Colonic mucosa (tissue), 4 donors: ENCODE measurements at places on chromosomes 16 and 17. TPM values are rescaled to one million over a fixed set of nuclear protein-coding genes. Genes with fewer than 3 reads are reported as not detected.

The PIRT gene
- 1.5 TPM for total RNA-seq

DNA sequence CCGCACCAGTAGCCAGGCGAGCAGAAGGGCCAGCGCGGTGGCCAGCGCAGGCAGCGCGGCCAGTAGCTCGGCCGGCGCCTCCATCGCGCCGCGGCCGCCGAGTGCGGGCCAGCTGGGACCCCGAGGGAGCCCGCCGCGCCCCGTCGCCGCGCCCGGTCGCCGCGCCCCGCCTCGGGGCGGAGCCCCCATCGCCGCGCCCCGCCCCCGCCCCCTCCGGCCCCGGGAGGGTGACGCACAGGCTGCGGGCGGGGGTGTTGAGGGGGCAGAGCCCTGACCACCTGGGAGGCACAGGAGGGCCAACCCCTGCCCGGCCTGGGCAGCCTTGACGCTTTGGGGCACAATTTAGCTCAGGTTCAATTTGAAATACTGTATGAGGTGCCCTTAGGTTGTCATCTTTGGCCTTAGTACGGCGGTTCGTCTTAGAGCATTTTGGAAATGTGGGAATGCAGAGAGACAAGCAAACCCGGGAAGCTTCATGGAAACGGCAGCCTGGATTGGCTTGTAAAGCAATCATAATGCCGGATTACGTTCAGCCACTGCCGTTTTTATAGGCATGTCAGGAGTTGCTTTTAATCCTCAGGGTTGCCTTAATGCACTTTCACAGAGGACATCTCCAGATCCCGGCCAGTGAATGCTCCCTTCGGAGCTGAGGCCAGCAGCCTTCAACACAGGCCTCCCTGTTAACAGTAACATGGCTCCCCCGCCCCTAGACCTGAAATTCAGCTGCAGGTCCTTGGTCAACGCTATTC, at the start of gene MXRA7:
TSS of gene MXRA7 (minus strand) at position 103 of the 749 bp plus-strand sequence. CDS start at position 84, 19 bp downstream.
- DNase-seq: peak; percentile 81

The EPN3 gene
- total RNA-seq: 18.3 TPM

The PIPOX gene
- 0.90 TPM for total RNA-seq

DNA sequence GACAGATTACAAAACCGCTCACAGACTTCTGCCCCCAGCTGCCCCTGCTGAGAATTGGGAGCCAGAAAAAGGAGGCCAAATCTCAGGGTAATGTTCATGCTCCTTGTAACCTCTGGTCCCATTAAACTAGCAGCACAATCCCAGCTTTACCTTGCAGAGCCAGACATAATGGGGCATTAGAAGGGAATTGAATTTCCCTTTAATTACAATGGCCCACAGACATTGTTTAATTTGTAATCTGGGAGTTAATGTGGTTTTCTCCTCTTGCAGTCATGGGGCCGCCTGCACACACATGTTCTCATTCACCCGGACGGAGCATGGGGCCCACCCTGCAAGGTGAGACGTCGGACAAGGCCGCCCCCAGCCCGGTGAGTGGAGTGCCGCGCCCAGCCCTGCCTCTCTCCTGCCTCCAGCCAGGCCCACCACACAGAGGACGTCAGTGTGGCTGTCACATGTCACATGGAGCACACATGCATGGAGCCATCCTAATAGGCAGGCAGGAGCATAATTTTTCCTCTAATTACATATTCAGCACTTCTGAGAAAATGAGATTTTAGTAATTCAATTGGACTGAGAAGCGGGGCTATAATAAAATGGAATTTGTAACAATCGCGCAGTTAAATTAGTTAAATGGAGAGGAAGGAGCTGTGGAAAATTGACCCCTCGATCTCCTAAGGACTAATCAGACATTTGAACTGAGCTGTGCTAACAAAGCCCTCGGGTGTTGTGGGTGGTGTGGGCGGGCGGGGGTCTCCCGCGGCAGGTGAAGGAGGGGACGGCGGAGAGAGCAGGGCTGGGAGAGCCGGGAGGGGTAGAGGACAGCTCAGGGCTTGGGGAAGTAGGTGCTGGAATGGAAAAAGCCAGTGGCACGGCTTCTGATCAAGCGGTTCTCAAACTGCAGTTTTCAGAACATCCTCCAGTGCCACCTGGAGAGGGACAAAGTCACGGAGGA, 87.7 kb downstream of the ENGASE start:
- DNase-seq: no peak

- no peak for DNase-seq
Observed at GRCh38 chr16:78057803-78058564, 35.6 kb downstream of the CLEC3A start.

GRCh38 chr17:17425591-17425990, 51.2 kb upstream of the MED9 start:
- DNase-seq: no peak

GRCh38 chr16:57600048-57600835, 28.2 kb upstream of the ADGRG1 start:
- peak; percentile 67 for DNase-seq

GRCh38 chr16:46621934-46622676, 926 bp upstream of the SHCBP1 start:
- DNase-seq: no peak

DNA sequence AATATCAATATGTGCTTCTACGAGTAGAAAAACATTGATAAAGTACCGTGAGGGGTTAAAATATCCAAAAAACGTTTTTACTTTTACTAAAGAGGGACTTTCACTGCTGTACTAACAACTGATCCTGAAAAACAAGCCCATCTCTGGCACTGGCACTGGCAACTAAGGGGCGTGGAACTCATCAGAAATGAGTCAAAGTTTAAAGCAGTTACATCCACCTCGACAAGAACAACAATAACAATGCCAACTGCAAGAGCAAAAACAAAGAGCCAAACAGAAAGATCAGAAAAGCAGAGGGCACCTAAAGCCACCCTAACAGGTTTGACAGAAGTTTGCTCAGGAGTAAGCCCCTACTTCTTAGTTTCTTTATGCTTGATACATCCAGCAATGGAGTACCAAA, 13.1 kb downstream of the MBTPS1 start:
- DNase-seq: peak; percentile 40

The PRAC2 gene
- 19.4 TPM for total RNA-seq

- DNase-seq: peak; percentile 55
Observed at GRCh38 chr17:75110234-75110937, 617 bp downstream of the ARMC7 start.

DNA sequence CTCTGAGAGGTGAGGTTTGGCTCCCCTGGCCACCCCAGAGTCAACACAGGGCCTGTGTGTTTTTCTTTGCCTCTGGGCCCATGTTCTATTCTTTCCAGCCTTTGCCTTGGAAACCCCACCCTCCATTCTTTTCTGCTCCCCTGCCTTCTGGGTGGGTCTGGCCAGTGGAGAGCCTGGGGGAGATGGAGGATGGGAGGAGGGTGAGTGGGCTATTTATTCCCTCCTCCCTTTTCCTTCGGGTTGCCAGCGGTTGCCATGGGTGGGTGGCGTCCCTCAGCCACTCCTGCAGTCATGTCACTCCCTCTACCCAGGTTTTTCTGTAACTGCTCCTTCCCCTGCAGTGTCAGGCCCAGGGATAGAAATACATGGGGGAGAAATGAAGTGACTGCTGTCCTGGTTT, 15.5 kb downstream of the CMIP start:
- no peak for DNase-seq

DNA sequence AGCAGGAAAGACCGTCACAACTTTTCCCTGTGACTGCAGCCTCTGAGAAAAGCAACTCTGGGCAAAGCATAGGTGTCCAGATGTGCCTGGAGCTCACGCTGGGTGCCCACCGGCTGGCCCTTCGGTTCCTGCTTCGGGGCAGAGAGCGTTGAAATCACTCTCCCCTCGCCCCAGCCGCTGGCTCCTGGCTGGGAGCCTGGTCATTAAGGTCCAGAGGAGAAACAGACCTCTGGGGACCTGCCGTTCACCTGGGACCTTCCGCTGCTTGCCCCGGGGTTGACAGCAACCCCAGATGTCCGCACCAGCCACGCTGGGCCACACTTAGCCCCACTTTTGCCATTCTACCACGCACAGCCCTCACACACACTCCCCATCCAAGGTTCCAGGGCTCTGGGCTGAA, 13.1 kb downstream of the MRM3 start:
- DNase-seq: no peak

GRCh38 chr17:56867948-56868376, 34.0 kb downstream of the DGKE start:
- no peak for DNase-seq

DNA sequence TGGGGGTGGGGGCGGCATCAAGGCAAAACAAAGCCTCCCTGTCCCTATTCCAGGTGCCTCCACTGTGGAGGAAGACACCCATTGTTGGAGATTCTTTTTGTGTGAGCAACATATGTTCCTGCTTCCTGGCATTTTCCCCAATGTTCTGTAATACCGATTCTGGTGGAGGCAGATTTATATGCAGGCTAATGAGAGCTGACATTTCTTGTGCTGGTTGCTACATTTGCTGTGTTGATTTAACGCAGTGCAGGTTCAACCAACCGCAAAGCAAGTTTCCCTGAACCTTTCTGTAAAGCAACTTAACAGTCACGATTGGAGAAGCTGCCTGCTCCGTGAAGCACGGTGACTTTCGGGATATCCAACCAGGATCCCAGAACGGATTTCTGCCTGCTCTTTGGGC, 260.5 kb downstream of the CBLN1 start:
- no peak for DNase-seq

DNA sequence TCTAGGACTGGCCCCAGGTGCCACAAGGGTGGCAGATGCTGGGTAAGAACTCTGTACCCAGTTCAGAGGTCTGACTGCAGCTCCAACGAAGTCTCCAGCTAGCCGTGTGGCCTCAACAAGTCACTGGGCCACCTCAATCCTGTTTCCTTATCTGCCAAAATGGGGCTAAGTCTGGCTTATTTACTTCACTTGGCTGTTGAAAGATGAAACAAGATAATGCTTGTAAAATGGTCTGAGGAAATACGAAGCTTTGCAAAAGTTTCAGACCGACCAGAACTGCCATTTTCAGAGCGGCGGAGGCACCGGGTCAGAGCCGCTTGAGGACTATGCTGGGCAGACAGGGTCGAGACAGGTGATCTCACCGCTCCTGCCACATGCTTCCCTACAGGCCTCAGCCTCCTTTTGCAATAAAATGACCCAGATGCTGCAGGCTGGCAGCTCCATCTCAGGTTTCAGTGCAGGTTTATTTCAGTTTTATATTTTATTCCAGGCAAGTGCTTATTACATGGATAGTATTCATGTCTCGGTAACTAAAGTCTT, 17.2 kb downstream of the MNT start:
- no peak for DNase-seq

The NOS2 gene
- total RNA-seq: 29.7 TPM

The GNGT2 gene
- total RNA-seq: 0.94 TPM

DNA sequence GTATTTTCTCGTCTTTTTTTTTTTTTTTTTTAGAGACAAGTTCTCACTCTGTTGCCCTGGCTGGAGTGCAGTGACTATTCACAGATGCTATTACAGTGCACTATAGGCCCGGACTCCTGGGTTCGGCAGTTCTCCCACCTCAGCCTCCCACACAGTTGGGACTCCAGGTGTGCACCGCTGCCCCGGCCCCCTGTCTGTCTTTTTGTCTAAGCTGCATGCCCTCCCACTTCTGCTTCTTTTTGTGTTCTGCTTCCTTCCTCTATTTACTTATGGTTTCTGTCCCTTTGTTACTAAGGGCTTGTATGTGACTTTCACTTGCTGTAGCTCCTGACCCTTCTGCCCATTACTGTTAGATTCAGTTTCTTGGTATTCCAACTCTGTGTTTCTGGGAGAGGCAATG, 20.5 kb downstream of the SLC7A6 start:
- no peak for DNase-seq

DNA sequence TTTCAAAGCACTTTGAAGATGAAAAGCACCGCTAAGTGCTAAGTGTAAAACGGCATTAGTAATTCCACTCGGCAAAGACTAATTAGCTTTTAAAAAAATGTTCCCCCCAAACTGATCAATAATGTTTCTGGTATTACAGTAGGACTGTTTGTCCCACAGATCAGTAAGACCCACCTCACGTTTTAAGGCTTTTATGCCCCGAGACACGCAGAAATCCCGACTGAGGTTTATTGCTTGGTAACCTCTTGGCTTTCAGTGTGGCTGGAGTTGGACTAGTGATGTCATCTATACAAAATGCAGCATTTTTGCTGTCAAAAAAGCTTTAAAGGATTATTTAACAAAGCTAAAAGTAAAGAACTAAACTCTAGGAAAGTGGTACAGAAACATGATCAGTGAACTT, 414.6 kb upstream of the PSMD7 start:
- DNase-seq: no peak

DNA sequence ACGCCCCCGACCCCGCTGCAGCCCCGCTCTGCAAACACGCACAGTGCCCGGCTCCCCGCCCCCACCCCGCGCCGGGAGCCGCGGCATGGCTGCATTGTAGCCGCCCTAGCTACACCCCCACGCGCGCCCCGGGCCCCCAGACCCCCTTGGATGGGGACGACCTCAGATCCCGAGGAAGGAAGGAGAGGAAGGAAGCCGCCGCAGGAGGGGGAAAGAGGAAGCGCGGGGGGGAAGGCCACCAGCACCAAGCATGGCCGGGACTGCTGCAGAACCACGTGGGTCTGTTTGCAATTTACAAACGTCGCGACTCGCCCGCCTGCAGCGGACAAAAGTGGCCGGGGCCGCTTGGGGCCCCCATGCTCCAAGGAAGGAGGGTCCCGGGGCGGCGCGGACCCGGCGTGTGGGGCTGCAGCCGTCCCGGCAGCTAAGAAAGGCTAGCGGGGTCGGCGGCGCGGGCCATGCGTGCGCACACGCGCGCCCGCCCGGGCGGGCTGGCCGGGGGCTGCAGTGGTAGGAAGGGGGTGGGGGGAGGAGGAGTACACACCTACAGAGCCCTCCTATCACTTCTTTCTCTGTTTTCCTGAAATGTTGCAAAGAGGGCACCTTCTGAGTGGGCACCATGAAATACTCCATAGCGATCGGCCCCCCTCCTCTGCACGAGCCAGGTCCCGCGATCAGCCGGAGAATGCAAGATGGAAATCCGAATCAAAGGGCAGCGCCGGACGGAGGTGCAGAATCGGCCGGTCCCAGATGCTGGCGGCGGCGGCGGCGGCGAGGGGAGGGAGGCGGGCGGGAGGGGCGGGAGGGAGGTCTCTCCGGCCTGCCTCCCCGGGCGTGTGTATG, 488 bp downstream of the TFAP4 start:
- peak; percentile 69 for DNase-seq

The USP43 gene
- total RNA-seq: 14.2 TPM

DNA sequence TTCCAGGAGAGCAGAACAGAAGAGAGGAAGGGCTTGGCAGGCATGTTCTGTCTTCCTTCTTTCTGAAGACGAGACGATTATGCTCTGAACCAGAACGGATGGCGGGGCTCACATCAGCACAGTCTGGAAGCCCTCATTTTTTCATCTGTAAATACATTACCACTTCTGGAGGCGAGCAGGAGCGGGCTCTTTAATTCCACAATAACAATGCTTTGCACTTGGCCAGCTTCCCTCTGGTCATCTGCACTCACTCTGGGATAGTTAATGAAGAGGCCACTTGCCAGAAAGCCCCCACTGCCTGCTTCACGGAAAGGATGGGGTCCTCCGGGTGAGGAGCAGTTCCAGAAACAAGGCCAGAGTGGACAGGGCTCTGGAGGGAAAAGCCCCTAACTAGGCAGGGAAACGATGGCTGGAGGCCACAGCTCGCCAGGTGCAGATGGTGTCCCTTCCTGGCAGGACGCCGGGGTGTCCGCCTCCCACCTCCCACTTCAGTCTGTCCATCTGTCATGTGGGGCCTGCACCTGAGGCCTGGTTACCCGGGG, 13.1 kb upstream of the BCAR1 start:
- DNase-seq: no peak

GRCh38 chr17:78514521-78514920, 62.7 kb downstream of the DNAH17 start:
- no peak for DNase-seq

GRCh38 chr17:6187836-6188235, 117.7 kb downstream of the WSCD1 start:
- no peak for DNase-seq

The ANKRD40CL gene
- 44.9 TPM for total RNA-seq
